ENCODE measurements at places on chromosomes 6 and 20. TPM values are rescaled to one million over a fixed set of nuclear protein-coding genes. Genes with fewer than 3 reads are reported as not detected.

- no peaks in the 10 kb centered on the region for H3K27me3 ChIP-seq
- H3K36me3 ChIP-seq: no peaks in the 10 kb centered on the region
- H3K27ac ChIP-seq: no peak overlapping the region
- peak overlapping the region; percentile 38 for H3K4me3 ChIP-seq
- no peak for DNase-seq
These were observed 76.8 kb upstream of the FOXP4 start for GRCh38 chr6:41469156-41470028.

DNA sequence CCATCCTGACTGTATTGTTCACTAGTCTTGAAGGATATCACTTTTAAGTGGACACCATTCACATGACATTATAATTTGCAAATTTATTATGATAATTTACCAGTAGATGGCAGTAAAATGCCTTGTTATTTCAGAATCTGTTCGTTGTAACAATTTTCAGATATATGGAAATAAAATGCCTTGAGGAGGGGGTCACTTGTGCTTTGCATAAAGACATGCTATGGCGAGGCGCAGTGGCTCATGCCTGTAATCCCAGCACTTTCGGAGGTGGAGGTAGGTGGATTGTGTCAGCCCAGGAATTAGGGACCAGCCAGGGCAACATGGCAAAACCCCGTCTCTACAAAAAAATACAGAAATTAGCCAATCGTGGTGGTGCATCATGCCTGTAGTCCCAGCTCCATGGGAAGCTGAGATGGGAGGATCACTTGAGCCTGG is 9.0 kb upstream of the NCOA6 start:
- no peaks in the 10 kb centered on the region for H3K4me1 ChIP-seq
- no peak for DNase-seq
- H3K27ac ChIP-seq: no peak overlapping the region
- no peak overlapping the region for H3K4me3 ChIP-seq

The DZANK1 gene
- 2.0 TPM for total RNA-seq

The TMEM200A gene
- total RNA-seq: 2.5 TPM

DNA sequence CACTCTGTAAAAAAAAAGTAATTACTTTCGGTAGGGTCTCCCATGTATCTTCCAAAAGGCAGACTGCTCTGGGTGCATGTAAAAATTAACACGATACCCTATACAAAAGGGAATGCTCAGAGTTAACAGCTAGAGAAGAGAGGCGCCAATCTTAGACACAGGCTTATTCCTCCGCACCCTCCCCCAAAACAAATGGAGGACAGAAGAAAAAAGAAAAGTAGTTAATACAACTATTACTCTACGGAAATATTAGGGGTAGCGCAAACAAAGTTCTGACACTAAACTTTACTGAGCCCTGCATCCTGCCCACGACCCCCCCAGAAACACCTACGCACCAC is 331 bp upstream of the UFL1 start:
- H3K4me3 ChIP-seq: peak overlapping the region; percentile 80
- peak overlapping the region; percentile 95 for H3K27ac ChIP-seq
- no peaks in the 10 kb centered on the region for H3K36me3 ChIP-seq
- no peaks in the 10 kb centered on the region for H3K27me3 ChIP-seq
- no peak for DNase-seq
- no peaks in the 10 kb centered on the region for H3K4me1 ChIP-seq

- no peaks in the 10 kb centered on the region for H3K36me3 ChIP-seq
- H3K27me3 ChIP-seq: no peaks in the 10 kb centered on the region
- H3K4me1 ChIP-seq: no peaks in the 10 kb centered on the region
- no peak for DNase-seq
- H3K27ac ChIP-seq: no peak overlapping the region
- no peak overlapping the region for H3K4me3 ChIP-seq
These were observed 39.0 kb upstream of the SLC22A1 start for GRCh38 chr6:160082627-160083026.

DNA sequence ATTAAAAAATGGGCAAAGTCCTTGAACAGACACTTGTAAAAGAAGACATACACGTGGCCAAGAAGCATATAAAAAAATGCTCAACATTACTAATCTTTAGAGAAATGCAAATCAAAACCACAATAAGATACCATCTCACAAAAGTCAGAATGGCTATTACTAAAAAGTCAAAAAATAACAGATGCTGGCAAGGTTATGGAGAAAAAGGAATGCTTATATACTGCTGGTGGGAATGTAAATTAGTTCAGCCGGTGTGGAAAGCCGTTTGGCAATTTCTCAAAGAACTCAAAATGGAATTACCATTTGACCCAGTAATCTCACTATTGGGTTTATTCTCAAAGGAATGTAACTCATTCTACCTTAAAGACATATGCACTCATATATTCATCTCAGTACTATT is 166.6 kb downstream of the KHDC1L start:
- no peaks in the 10 kb centered on the region for H3K36me3 ChIP-seq
- H3K27me3 ChIP-seq: no peaks in the 10 kb centered on the region
- no peak overlapping the region for H3K27ac ChIP-seq
- no peak for DNase-seq

- no peaks in the 10 kb centered on the region for H3K4me1 ChIP-seq
- no peaks in the 10 kb centered on the region for H3K27me3 ChIP-seq
- DNase-seq: no peak
These were observed 331.5 kb downstream of the SAMD5 start for GRCh38 chr6:147839708-147840610.

DNA sequence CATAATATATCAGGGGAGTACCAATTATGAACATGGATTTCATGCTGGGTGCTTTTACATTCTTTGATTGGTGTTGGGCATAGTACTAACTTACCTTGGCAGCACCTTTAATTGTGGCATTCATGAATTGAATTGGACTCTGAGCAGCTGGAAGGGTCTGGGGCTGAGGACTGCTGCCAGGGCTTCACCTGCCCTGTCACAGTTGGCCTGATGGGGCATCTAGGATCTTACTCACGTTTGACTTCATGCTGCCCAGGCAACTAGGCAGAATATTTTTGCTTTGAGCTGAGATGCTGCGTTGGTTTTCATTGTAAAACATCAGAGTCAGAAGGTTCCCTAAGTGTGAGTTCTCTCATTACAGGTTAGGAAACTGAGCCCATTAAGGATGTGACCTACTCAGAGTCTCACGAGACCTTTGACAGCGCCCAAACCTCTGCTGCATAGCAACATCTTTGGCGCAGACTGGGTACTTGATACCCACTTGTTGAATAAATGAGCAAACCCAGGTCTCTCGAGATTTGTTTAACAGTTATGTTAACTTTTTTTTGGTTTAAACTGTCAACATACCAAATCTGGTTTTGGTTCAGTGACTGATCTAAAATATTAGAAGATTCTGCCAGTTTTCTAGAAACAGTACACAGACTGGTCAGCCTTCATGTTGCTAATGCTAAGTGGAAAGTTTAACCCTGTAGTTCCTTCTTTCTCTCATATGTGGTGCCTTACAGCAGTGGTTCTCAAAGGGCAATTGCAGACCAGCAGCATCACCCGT is 104.9 kb downstream of the TCP11 start:
- no peak overlapping the region for H3K4me3 ChIP-seq
- no peaks in the 10 kb centered on the region for H3K27me3 ChIP-seq
- H3K4me1 ChIP-seq: no peaks in the 10 kb centered on the region
- no peak overlapping the region for H3K27ac ChIP-seq
- no peak for DNase-seq

DNA sequence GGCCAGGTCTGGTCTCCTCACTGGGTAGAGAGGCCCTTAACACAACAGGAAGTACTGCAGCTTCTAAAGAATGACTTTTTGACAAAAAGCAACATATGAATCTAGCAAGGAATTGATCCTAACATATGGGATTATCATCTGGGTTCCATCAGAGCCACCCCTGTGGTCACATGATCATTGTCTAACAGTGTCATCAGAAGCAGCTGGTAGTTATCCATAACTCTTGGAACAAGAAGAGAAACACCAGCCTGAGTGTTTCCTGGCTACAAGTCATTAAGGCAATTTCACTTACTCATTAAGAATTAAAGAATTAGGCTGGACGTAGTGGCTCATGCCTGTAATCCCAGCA is 219.3 kb upstream of the ARID1B start:
- no peak overlapping the region for H3K27ac ChIP-seq
- H3K27me3 ChIP-seq: no peaks in the 10 kb centered on the region
- H3K4me1 ChIP-seq: no peaks in the 10 kb centered on the region
- no peaks in the 10 kb centered on the region for H3K36me3 ChIP-seq

The TRIM40 gene
- total RNA-seq: not detected

DNA sequence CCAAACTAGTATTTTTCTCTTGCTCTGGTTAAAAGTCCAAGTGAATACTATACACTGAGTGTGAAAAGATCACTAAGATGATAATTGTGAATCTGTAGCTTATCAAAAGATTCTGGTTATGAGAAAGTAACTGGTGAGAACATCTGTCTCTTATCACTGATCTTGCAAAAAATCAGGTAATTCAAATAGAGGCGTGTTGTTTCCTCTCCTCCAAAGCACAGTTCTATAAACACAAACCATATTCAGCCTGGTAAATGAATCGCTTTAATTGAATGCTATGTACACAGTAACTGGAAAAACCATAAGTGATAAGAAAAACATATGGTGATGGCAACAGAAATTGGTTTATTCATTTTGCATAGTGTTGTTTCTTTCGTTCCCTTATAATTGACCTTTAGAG is 161.0 kb downstream of the RALGAPA2 start:
- no peaks in the 10 kb centered on the region for H3K27me3 ChIP-seq
- H3K27ac ChIP-seq: no peak overlapping the region
- no peak for DNase-seq

The PREX1 gene
- total RNA-seq: 9.9 TPM

GRCh38 chr6:7147051-7147671 is 39.4 kb downstream of the RREB1 start:
- DNase-seq: no peak
- peaks cover 3% of the 10 kb centered on the region for H3K4me1 ChIP-seq
- H3K36me3 ChIP-seq: no peaks in the 10 kb centered on the region
- H3K27me3 ChIP-seq: no peaks in the 10 kb centered on the region
- no peak overlapping the region for H3K27ac ChIP-seq

DNA sequence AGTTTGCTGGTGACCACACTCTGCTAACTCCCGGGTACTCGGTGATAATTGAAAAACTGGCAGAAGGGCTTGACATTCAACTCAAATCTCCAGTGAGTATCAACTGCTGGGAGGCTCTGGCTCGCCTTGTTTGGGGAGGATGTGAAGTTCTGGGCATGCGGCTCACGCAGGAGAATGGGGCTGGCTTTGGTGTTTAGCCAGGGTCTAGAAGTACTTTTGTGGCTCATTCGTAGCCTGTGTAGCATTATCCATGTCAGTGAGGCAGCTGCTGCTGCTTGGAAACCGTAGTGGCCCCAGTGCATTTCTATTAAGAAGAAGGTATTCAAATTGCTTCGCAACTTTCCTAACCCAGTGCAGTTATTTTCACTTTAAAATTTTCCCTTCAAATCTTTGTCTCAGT is 52.2 kb downstream of the KDM1B start:
- no peaks in the 10 kb centered on the region for H3K27me3 ChIP-seq
- DNase-seq: no peak
- H3K36me3 ChIP-seq: no peaks in the 10 kb centered on the region
- H3K27ac ChIP-seq: no peak overlapping the region

The MOXD1 gene
- not detected for total RNA-seq

- no peaks in the 10 kb centered on the region for H3K27me3 ChIP-seq
- DNase-seq: no peak
- H3K27ac ChIP-seq: no peak overlapping the region
These were observed 30.8 kb upstream of the HMGA1 start for GRCh38 chr6:34205916-34206315.

DNA sequence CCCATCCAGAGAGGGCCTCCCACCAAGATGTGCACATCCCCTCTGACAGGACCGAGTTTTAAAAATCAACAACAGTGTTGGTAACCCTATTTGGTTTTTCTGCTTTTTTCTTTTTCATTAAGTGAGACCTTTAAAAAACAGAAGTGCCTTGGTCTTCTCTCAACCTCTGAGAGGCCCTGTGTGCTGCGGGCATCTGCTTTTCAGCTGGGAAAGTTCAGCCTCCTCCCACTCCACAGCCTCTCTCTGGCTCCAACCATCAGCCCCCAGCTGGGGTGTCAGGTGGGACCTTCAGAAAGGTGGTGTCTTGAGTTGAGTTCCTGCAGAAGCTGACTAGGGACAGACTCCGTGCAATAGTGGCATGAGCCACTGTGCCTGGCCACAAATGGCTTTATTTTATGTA is 64.6 kb upstream of the ZMYND8 start:
- H3K36me3 ChIP-seq: no peaks in the 10 kb centered on the region
- H3K27me3 ChIP-seq: no peaks in the 10 kb centered on the region
- H3K4me1 ChIP-seq: no peaks in the 10 kb centered on the region
- H3K4me3 ChIP-seq: no peak overlapping the region
- no peak for DNase-seq

GRCh38 chr6:692356-692851 is 535 bp downstream of the EXOC2 start:
- DNase-seq: peak; percentile 59
- H3K36me3 ChIP-seq: no peaks in the 10 kb centered on the region
- no peaks in the 10 kb centered on the region for H3K27me3 ChIP-seq
- peak overlapping the region; percentile 98 for H3K4me3 ChIP-seq
- H3K27ac ChIP-seq: peak overlapping the region; percentile 84

The MTFR2 gene
- total RNA-seq: 5.0 TPM

The TGM3 gene
- not detected for total RNA-seq

DNA sequence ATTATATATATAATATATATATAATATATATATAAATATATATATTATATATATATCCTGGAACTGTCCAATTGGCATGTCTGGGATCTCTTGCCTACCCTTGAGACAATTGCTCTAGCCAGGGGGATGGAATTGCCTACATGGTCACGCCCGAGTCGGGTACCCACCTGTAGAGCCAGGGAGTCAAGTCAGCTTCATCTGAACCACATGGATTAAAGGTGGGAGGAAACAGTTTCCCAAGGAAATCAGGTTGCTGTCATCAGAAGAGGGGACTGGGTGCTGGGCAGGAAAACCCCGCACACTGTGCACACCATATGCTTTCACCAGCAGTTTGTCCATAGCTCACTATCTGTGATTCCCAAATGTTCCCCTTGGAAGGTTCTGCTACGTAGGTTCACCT is 252.5 kb upstream of the NOX3 start:
- H3K4me1 ChIP-seq: no peaks in the 10 kb centered on the region
- H3K27me3 ChIP-seq: no peaks in the 10 kb centered on the region
- H3K4me3 ChIP-seq: no peak overlapping the region
- H3K27ac ChIP-seq: no peak overlapping the region

The PHACTR2 gene
- 99.0 TPM for total RNA-seq

DNA sequence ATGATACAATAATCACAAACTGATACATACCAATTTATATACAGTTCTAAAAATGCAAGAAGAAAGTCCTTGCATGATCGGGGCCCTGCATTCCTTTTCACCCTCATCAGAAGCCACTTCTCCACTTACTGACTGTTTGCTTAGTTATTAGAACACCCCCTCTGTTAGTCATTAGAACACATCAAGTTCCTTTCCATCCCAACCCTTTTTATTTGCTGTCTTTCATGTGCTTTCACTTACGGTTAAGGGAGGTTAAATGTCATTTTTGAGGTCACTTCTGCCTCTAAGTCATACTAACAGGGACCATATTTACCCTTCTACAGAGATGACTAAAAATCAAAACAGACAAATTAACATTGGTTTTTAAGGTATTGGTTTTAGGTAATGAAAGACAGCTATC is 149.1 kb downstream of the LMBRD1 start:
- no peak overlapping the region for H3K27ac ChIP-seq
- H3K36me3 ChIP-seq: no peaks in the 10 kb centered on the region
- H3K4me1 ChIP-seq: no peaks in the 10 kb centered on the region
- no peak overlapping the region for H3K4me3 ChIP-seq
- DNase-seq: no peak

GRCh38 chr6:116070616-116071389 is 10.1 kb upstream of the FRK start:
- no peaks in the 10 kb centered on the region for H3K27me3 ChIP-seq
- no peaks in the 10 kb centered on the region for H3K4me1 ChIP-seq
- DNase-seq: no peak
